ENCODE measurements at places on chromosomes 11 and 22. TPM values are rescaled to one million over a fixed set of nuclear protein-coding genes. Genes with fewer than 3 reads are reported as not detected.

The OR5A1 gene
- not detected for total RNA-seq

The ME3 gene
- 0.93 TPM for total RNA-seq

The HOATZ gene
- not detected for total RNA-seq

The APOA4 gene
- total RNA-seq = not detected

The APOA5 gene
- total RNA-seq = not detected

DNA sequence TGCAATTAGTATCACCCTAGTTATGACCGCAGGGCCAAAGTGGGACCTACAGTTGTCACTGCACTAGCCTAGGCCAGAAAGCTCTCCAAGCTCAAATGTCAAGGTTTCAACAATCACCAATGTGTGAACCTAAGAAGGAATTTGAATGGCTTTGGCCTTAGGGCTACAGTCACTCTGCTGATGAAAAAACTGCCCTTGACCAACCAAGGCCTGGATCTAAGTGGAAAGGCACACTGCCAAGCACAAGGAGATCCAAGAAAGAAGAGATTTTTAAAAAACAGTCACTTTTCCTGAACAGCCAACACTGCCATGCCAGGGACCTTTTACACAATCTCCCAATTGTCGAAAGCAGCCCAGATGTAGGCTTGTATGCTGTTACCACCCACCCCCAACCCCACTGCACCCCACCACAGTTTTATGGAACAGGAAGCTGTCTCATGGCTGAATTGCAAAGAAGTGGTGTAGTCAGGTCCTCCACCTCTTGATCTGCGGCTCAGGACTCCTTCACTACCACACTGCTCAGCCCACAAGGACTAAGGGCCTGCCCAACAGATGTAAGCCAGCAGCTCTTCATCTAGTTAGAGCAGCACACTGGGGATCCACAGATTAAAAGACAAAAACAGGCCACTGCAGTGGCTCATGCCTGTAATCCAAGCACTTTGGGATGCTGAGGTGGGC, 32.9 kb downstream of the SMCO4 start:
- H3K4me3 ChIP-seq = no peak overlapping the region
- no peaks in the 10 kb centered on the region for H3K27me3 ChIP-seq
- peaks cover 28% of the 10 kb centered on the region for H3K36me3 ChIP-seq
- H3K27ac ChIP-seq = peak overlapping the region; percentile 54
- no peak for DNase-seq
- peaks cover 44% of the 10 kb centered on the region for H3K4me1 ChIP-seq

DNA sequence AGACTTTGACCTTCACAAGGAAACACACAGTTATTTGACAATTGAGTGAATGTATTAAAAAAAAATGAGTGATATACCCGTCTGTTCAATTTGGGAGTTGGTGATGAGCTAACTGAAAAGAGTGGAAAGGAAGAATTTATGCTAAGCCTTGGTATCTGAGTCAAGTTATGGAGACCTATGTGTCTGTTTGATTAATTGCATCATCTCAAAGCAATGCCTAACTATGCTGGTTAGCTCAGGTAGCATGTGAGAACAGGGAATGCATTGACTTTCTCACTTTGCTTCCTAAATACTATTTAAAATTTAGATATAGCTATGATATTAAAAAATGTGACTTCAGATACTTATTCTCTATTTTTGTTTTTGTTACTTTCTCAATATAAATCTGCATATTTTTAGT, 110.5 kb downstream of the DDX10 start:
- no peak overlapping the region for H3K4me3 ChIP-seq
- peaks cover 12% of the 10 kb centered on the region for H3K36me3 ChIP-seq
- no peak for DNase-seq
- H3K4me1 ChIP-seq = no peaks in the 10 kb centered on the region
- H3K27me3 ChIP-seq = no peaks in the 10 kb centered on the region

GRCh38 chr11:134561331-134561720, 149.3 kb upstream of the B3GAT1 start:
- H3K27ac ChIP-seq = no peak overlapping the region
- H3K4me1 ChIP-seq = no peaks in the 10 kb centered on the region
- no peaks in the 10 kb centered on the region for H3K36me3 ChIP-seq
- H3K4me3 ChIP-seq = no peak overlapping the region

DNA sequence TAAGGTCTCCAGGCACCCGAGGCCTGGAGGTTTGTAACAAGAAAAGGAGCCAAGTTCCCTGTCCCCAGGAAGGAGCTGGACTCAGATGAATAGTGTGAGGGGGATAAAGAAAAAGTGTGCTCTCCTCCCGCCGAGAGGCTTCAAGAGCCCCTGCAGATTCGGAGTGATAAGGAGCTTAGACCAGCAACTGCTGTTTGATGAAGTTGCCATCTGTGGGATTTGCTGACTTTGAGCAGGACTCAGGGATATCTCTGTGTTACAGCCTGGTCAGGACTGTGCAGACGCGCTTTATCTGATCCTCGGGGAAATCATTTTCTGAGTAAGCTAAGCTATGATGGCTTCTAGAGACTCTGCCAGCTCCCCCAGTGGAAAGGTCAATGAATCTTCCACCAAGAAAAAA, 1017.0 kb downstream of the TBC1D22A start:
- no peak overlapping the region for H3K4me3 ChIP-seq
- H3K4me1 ChIP-seq = no peaks in the 10 kb centered on the region
- no peak overlapping the region for H3K27ac ChIP-seq

GRCh38 chr11:17526326-17526725, 17.9 kb downstream of the USH1C start:
- no peaks in the 10 kb centered on the region for H3K36me3 ChIP-seq
- H3K4me1 ChIP-seq = no peaks in the 10 kb centered on the region
- no peak overlapping the region for H3K4me3 ChIP-seq

DNA sequence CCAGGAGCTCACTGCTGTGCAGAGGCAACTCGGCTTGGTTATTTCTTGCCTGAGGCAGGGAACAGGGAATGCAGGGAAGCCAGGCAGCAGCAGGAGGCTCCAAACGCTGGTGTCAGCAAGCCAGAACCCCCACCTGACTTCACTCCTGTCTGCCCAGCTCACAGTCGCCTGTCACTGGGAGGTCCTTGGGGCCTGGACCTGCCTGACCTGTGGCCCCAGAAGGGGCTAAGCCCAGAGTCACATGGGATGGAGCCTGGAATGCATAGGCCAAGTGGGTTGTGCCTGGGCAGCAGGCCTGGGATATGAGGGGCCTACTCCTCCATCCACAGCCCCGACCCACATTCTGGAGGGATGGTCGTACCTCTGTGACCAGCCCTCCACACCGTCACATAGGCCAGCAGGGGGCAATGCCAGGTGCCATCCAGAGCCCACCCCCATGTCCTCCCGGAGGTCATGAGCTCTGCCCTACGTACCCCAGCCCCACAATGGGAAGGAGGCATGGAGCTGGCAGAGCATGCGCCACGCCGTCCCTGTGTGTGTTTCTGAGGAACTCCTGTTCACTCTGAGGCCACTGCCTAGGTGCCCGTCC, 5.2 kb downstream of the RASSF7 start:
- H3K4me1 ChIP-seq = peaks cover 21% of the 10 kb centered on the region
- peak overlapping the region; percentile 81 for H3K4me3 ChIP-seq
- H3K36me3 ChIP-seq = peaks cover 13% of the 10 kb centered on the region
- H3K27me3 ChIP-seq = no peaks in the 10 kb centered on the region
- H3K27ac ChIP-seq = no peak overlapping the region

GRCh38 chr22:49953027-49953679, 7.4 kb upstream of the PIM3 start:
- H3K27me3 ChIP-seq = no peaks in the 10 kb centered on the region
- peaks cover 2% of the 10 kb centered on the region for H3K4me1 ChIP-seq
- DNase-seq = no peak
- H3K4me3 ChIP-seq = no peak overlapping the region

All from activated CD4-positive, alpha-beta memory T cell treated with anti-CD3 and anti-CD28 coated beads, Interleukin-2, amount 10 ng/mL, durations not matched to agents 7 days and 5 days (primary cell).